Kidney capillary endothelial cell (primary cell): ENCODE measurements at places on chromosomes 13 and 19.

- no peak for DNase-seq
Observed at GRCh38 chr19:15161028-15161984, 39.5 kb downstream of the NOTCH3 start.

DNA sequence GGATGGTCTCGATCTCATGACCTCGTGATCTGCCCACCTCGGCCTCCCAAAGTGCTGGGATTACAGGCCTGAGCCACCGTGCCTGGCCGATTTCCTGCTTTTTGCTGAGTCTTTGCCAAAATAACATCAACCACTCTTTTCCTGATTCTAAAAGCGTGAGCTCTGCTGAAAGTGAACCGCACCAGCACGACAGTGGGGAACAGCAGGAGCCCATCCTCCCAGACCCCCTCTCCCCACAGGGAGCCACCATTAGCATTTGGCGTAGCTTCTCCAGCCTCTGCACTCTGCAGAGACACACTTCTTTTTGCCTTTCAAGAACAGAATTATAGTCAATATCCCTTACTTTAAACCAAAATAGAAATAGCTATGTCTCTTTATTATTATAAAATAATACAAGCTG lies 41.3 kb downstream of the MYH14 start:
- DNase-seq = no peak

GRCh38 chr13:46124531-46124966 lies 19.7 kb upstream of the CPB2 start:
- DNase-seq = no peak

GRCh38 chr19:32945260-32945659 lies 26.5 kb downstream of the CEP89 start:
- no peak for DNase-seq

- DNase-seq = no peak
Observed at GRCh38 chr13:93398167-93399035, 171.8 kb downstream of the GPC6 start.

DNA sequence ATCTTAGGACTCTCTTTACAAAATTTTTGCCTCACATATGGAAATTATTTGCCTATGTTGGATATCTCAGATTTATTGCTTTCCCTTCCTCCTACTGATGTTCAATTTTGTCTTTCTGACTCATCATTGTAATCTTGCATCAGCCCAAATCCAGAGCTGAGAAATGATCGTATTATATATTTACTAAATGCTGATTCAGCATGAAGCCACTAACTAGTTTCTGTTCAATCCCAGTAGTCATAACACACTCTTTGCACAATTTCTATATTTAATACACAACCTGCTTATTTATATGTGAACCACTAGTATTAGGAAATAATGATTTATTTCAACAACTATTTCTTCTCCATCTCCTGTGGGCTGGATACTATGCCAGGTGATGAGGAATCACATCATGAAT lies 161.1 kb upstream of the PCDH17 start:
- DNase-seq = no peak

DNA sequence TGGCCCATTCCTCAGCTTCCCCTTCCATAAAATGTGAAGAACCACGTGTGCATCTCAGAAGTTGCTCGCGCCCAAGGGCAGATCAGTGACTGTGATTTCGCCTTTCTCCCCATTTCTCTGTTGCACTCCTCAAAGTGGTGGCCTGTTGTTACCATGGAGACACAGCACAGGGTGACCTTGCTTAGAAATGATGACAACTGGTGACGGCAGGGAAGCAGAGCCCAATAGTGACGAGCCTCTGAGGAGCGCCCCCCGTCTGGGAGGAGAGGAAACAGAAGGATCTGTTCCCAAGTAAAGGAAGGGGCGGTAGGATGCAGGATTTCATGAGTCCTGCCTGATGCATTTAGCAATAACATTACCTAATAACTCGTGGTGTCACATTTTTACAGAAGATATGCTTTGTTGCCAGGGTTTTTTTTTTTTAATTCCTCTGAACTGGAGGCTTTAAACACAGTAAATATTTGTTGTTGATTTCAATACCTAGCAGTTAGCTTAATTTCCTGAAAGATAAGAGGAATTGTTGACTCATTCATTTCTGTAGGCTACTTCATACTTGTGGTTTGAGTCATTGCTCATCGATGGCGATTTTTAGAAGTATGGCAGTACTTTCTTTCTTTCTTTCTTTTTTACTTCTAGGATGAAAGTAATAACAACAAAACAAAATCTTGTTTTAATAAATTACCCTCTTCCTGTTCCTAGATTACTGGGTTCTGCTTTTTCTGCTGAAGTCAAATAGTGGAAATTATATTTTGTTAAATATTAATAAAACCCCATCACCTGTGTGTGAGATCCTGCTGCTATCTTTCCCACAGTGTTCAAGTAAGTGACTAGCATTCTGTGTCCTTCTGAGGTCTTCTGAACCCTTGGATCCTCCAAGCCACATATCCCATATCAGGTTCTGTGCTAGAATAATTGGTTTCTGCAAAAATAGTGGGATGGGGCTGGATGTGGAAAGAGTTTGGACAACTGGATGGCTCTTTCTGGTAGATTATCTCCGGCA lies 36.0 kb downstream of the MBNL2 start:
- DNase-seq = peak; percentile 94

DNA sequence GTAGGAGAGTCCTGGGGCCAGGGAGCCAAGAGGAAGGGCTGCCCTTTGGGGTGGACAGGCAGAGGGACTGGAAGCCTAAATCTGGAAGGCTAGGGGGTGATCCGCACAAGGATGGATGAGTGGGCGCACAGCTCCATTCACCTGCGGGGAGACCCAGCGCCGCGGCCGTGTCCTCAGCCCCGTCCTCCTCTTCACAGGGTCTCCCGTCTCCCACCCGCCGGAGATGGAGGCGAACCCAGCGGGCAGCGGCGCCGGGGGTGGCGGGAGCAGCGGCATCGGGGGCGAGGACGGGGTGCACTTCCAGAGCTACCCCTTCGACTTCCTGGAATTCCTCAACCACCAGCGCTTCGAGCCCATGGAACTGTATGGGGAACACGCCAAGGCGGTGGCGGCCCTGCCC lies 7.9 kb downstream of the ZNF865 start:
- no peak for DNase-seq
